ENCODE measurements at places on chromosomes 1 and 21.

GRCh38 chr1:74937176-74937575 is 197.0 kb upstream of the LHX8 start:
- no peaks in the 10 kb centered on the region for H3K36me3 ChIP-seq
- no peaks in the 10 kb centered on the region for H3K27me3 ChIP-seq
- no peak overlapping the region for H3K4me3 ChIP-seq
- no peak overlapping the region for H3K27ac ChIP-seq
- H3K4me1 ChIP-seq = peaks cover 15% of the 10 kb centered on the region
- DNase-seq = no peak

- DNase-seq = no peak
- H3K27me3 ChIP-seq = no peaks in the 10 kb centered on the region
- H3K36me3 ChIP-seq = no peaks in the 10 kb centered on the region
- H3K4me3 ChIP-seq = peak overlapping the region; percentile 62
- H3K4me1 ChIP-seq = peaks cover 6% of the 10 kb centered on the region
Observed at GRCh38 chr1:121517586-121518230, 332.9 kb downstream of the SRGAP2C start.

GRCh38 chr1:8607906-8608305 is 209.5 kb downstream of the RERE start:
- no peak overlapping the region for H3K4me3 ChIP-seq
- no peak for DNase-seq
- H3K4me1 ChIP-seq = peaks cover 6% of the 10 kb centered on the region

GRCh38 chr1:110829955-110830553 is 42.9 kb upstream of the CD53 start:
- H3K27ac ChIP-seq = no peak overlapping the region
- peak; percentile 72 for DNase-seq
- no peak overlapping the region for H3K4me3 ChIP-seq
- H3K36me3 ChIP-seq = no peaks in the 10 kb centered on the region
- H3K27me3 ChIP-seq = no peaks in the 10 kb centered on the region
- H3K4me1 ChIP-seq = no peaks in the 10 kb centered on the region

DNA sequence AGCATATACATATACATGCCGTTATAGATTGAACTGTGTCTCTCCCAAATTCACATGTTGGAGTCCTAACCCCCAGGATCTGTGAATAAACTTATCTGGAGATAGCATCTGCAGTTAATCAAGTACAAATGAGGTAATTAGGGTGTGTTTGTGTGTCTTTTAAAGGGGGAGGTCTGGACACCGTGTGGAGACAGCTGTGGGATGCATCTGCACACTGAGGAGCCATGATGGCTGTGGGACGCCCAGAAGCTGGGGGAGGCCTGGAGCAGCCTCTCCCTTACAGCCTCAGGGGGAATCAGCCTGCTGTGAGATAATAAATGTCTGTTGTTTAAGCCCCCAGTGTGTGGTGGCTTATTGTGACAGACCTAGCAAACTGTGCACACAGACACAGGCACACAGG is 51.8 kb upstream of the COL18A1 start:
- no peaks in the 10 kb centered on the region for H3K36me3 ChIP-seq
- no peak for DNase-seq
- H3K4me3 ChIP-seq = no peak overlapping the region
- no peaks in the 10 kb centered on the region for H3K27me3 ChIP-seq

DNA sequence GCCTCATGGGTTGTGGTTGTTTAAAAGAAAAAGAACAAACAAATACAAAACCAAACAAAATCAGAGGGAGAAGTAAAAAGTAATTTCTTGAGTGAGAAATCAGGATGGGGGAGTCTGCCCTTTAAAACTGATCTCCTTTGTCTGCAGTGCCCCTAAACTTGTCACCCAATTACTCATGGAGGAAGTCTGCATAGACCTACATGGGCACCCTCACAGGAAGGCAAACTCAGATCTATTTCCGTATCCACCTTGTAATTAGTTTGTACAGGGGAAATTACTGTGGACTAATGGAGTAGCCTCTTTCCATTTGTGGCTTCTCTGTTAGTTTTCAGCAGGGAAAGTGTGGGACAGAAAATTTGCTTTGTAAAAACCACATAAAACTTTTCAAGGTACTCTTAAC is 600.4 kb downstream of the ADGRL2 start:
- H3K27me3 ChIP-seq = no peaks in the 10 kb centered on the region
- no peak for DNase-seq
- H3K4me3 ChIP-seq = no peak overlapping the region
- no peaks in the 10 kb centered on the region for H3K36me3 ChIP-seq
- H3K4me1 ChIP-seq = no peaks in the 10 kb centered on the region

DNA sequence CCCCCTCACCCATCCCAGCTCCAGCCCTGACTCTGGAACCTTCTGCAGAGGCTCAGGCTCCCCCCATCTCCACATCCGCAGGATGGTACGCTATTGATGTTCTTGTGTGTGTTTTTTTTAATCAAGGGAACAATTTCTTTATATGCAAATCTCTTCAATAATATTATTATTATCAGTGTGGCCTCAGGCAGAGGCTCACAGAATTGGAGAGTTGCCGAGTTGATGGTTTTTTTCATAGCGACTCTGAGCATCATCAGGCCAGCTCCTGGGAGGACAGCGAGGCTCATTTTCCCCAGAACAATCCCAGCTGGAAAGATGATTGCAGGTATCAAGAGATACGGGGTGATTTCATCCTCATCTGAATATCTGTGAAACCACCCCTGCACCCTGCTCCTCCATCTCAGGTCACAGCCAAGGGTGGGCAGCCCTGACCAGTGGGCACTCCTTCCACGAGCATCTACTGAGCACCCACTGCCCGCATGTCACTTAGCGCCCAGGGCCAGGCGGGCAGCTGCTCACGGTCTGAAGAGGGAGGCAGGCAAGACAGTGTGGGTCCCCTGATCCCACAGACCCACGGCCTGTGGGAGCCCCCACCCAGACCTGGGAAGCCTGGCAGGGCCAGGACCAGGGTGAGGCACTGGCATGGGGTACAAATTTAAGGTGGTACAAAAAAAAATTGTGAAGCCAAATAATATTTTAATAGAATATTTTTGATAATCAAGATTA is 245.6 kb upstream of the VAMP3 start:
- H3K27me3 ChIP-seq = no peaks in the 10 kb centered on the region
- H3K4me1 ChIP-seq = no peaks in the 10 kb centered on the region
- no peak for DNase-seq
- H3K27ac ChIP-seq = no peak overlapping the region
- H3K4me3 ChIP-seq = no peak overlapping the region

- H3K4me1 ChIP-seq = no peaks in the 10 kb centered on the region
- DNase-seq = no peak
- no peak overlapping the region for H3K4me3 ChIP-seq
- H3K27me3 ChIP-seq = no peaks in the 10 kb centered on the region
- no peaks in the 10 kb centered on the region for H3K36me3 ChIP-seq
- no peak overlapping the region for H3K27ac ChIP-seq
Observed at GRCh38 chr1:232891656-232892317, 58.6 kb upstream of the NTPCR start.

GRCh38 chr1:39105841-39106765 is 80.0 kb downstream of the NDUFS5 start:
- no peaks in the 10 kb centered on the region for H3K27me3 ChIP-seq
- H3K4me1 ChIP-seq = peaks cover 41% of the 10 kb centered on the region
- H3K27ac ChIP-seq = peak overlapping the region; percentile 97
- peak overlapping the region; percentile 70 for H3K4me3 ChIP-seq
- no peaks in the 10 kb centered on the region for H3K36me3 ChIP-seq
- DNase-seq = peak; percentile 61

DNA sequence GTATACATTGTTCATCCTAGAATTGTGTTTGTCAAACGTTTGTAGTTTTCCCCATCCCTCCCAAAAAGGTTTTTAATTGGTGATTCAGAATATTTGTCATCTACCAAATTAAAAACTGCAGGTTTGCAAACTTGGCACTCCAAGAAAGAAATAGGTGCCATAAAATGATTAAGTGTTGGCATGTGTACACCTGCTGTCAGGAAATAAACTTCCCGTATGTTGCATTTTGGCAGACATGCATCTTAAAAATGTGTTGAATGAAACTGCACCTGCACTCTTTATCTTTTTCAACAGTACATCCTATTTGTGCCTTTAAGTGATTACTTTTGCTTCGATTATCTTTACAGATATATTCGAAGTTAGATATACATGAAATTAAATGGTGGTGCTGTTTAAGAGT is 7.3 kb downstream of the B3GALT2 start:
- H3K4me3 ChIP-seq = no peak overlapping the region
- H3K27me3 ChIP-seq = no peaks in the 10 kb centered on the region
- DNase-seq = no peak
- peaks cover 5% of the 10 kb centered on the region for H3K4me1 ChIP-seq
- no peaks in the 10 kb centered on the region for H3K36me3 ChIP-seq

GRCh38 chr1:7654725-7655124 is 116.4 kb upstream of the VAMP3 start:
- no peak overlapping the region for H3K4me3 ChIP-seq
- DNase-seq = no peak
- H3K27me3 ChIP-seq = no peaks in the 10 kb centered on the region
- H3K4me1 ChIP-seq = no peaks in the 10 kb centered on the region
- H3K27ac ChIP-seq = no peak overlapping the region
- no peaks in the 10 kb centered on the region for H3K36me3 ChIP-seq

DNA sequence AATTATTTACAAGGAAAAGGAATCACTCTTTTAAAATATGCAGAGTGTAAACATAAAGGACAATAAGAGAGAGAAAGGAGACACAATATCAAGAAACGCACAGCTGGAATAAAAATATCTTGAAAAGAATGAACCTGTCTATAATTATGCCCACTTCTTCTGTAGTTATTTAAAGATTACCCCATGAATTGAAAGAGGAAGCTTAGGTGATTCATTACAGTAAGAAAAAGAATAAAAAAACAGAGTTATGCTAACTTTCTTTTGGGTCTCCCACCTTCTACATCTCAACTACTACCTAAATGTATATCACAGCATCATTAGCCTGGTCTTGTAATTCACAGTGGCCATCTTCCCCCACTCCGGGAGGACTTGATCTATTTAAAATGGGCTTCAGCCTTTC is 182.1 kb downstream of the MRPL39 start:
- H3K4me1 ChIP-seq = no peaks in the 10 kb centered on the region
- DNase-seq = no peak
- no peaks in the 10 kb centered on the region for H3K36me3 ChIP-seq
- H3K27ac ChIP-seq = no peak overlapping the region
- no peak overlapping the region for H3K4me3 ChIP-seq
- peaks cover 17% of the 10 kb centered on the region for H3K27me3 ChIP-seq

- no peaks in the 10 kb centered on the region for H3K27me3 ChIP-seq
- H3K36me3 ChIP-seq = peaks cover 8% of the 10 kb centered on the region
- H3K4me1 ChIP-seq = no peaks in the 10 kb centered on the region
Observed at GRCh38 chr1:33274446-33274845, 18.2 kb downstream of the ZNF362 start.

- no peaks in the 10 kb centered on the region for H3K27me3 ChIP-seq
- no peaks in the 10 kb centered on the region for H3K4me1 ChIP-seq
- H3K36me3 ChIP-seq = no peaks in the 10 kb centered on the region
- H3K4me3 ChIP-seq = no peak overlapping the region
- H3K27ac ChIP-seq = no peak overlapping the region
- DNase-seq = peak; percentile 8
Observed at GRCh38 chr21:23131177-23131576, 2133.0 kb downstream of the NCAM2 start.

GRCh38 chr1:159561497-159561896 is 25.7 kb upstream of the OR10J5 start:
- no peaks in the 10 kb centered on the region for H3K27me3 ChIP-seq
- no peak for DNase-seq
- no peak overlapping the region for H3K4me3 ChIP-seq
- H3K36me3 ChIP-seq = no peaks in the 10 kb centered on the region
- H3K4me1 ChIP-seq = no peaks in the 10 kb centered on the region

DNA sequence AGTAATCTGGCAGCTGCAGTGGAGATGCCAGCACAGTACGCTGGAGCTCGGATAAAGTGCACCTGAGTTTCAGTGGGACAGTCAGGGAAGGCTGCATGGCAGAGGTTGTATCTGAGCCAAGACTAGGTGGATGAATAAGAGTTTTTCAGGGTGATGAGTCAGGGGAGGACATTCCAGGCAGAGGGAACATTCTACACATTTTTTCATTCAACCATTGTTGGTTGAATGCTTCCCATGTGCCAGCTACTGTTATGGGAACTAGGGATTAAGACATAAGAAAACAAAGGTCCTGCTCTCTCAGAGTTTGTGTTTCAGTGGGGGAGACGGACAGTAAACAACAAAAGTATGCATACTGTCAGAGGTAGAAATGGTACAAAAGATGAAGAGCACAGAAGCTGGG is 5.2 kb downstream of the LEPR start:
- H3K4me3 ChIP-seq = no peak overlapping the region
- no peaks in the 10 kb centered on the region for H3K27me3 ChIP-seq
- peak; percentile 18 for DNase-seq
- H3K4me1 ChIP-seq = peaks cover 38% of the 10 kb centered on the region
- H3K27ac ChIP-seq = peak overlapping the region; percentile 74

- peaks cover 8% of the 10 kb centered on the region for H3K36me3 ChIP-seq
- H3K27me3 ChIP-seq = no peaks in the 10 kb centered on the region
- no peak for DNase-seq
- H3K4me1 ChIP-seq = no peaks in the 10 kb centered on the region
- no peak overlapping the region for H3K27ac ChIP-seq
- H3K4me3 ChIP-seq = no peak overlapping the region
Observed at GRCh38 chr1:109322974-109323373, 16.2 kb upstream of the MYBPHL start.

DNA sequence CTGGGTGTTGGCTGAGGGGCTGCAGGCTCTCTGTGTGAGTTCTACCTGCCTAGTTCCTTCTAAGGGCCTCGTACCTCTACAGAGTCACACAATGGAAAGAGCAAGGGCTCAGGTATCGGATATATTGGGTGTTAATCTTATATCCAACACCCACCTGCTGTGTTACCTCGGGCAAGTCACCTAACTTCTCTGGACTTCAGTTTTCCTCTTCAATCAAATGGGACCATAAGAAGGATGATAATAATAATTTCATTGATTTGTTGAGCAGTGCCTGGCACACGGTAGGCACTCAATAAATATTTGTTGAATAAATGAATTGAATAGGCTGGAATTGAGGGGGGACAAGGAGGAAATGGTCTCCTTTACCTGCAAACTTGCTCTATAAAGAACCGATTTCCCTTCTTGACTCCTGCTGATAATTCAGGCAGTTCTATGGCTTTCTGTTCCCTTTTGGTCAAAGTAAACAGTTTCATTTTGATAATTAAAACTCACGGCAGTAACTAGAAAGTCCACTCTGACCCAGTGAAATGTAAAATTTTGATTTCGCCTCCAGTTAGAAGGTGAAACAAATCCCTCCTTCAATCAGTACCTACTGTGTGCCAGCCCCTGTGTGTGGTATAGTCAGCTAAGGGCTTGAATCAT is 16.5 kb upstream of the MAN1C1 start:
- no peaks in the 10 kb centered on the region for H3K27me3 ChIP-seq
- H3K4me3 ChIP-seq = no peak overlapping the region
- H3K4me1 ChIP-seq = no peaks in the 10 kb centered on the region

- no peaks in the 10 kb centered on the region for H3K4me1 ChIP-seq
- no peaks in the 10 kb centered on the region for H3K27me3 ChIP-seq
- no peak overlapping the region for H3K27ac ChIP-seq
- H3K4me3 ChIP-seq = no peak overlapping the region
- DNase-seq = no peak
Observed at GRCh38 chr1:54927472-54928240, 40.7 kb upstream of the DHCR24 start.

- no peaks in the 10 kb centered on the region for H3K27me3 ChIP-seq
- peak overlapping the region; percentile 85 for H3K4me3 ChIP-seq
- H3K4me1 ChIP-seq = peaks cover 13% of the 10 kb centered on the region
- H3K36me3 ChIP-seq = peaks cover 10% of the 10 kb centered on the region
Observed at GRCh38 chr1:84078108-84078841, 65.8 kb upstream of the PRKACB start.

- H3K27me3 ChIP-seq = no peaks in the 10 kb centered on the region
- DNase-seq = no peak
- no peak overlapping the region for H3K4me3 ChIP-seq
- peaks cover 20% of the 10 kb centered on the region for H3K4me1 ChIP-seq
Observed at GRCh38 chr1:228921481-228921880, 186.2 kb downstream of the RHOU start.
